ENCODE measurements at places on chromosomes 11 and 22.

GRCh38 chr22:45238957-45239680 is 1.6 kb downstream of the KIAA0930 start:
- DNase-seq: no peak

- DNase-seq: no peak
These were observed 16.7 kb upstream of the EHF start for GRCh38 chr11:34604145-34604544.

DNA sequence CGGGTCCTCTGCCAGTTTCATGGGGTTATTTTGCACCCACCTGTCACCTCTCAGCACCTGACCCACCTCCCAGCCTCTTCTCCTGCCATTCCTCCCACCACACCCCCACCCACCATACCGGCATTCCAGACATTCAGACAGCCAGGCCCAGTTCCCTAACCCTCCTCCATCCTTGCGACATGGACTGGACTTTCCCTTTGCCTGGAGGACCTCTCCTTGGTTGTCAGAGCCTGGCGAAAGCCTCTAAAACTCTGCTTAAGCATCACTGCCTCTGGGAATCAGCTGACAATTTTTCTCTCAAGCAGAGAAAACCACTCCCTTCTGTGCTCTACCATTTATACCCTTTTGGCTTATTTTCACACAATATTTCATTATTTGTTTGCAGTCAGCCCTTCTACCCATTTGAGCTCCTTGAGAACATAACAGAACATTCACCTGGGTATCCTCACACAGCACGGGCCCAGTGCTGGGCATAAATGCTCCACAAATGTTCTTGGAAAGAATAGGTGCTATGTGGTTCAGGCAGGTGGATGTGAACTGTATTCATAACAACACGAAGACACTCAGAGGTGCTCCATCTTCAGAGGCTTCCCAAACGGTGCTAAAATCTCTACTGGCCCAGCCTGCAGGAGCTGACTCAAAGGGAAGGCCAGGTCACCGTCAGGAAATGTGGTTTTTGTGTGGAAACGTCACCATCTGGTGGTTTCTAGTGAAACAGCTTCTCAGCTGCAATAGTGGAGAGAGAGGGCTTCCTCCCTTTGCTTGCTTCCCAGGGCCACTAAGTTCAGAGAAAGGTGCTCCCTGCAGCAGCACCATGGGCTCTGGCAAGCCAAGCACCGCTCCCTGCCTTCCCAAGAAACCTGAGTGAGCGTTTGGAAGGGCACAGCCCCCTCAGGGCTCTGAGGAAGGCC is 10.4 kb downstream of the SPATA19 start:
- peak; percentile 82 for DNase-seq

DNA sequence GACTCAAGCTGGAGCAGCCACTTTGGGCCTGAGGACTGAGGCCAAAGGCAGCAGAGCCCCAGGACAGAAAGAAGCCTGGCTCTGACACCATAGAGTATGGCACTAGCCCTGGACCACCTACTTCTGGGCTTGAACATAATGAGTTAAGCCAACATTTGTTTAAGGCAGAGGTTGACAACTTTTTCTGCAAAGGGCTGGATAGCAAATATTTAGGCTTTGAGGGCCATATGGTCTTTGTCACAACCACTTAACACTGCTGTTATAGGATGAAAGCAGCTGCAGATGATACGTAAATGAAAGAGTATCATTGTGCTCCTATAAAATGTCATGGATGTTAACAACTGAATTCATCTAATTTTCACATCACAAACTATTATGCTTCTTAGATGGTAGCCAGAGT is 16.6 kb downstream of the OSBP start:
- DNase-seq: no peak

DNA sequence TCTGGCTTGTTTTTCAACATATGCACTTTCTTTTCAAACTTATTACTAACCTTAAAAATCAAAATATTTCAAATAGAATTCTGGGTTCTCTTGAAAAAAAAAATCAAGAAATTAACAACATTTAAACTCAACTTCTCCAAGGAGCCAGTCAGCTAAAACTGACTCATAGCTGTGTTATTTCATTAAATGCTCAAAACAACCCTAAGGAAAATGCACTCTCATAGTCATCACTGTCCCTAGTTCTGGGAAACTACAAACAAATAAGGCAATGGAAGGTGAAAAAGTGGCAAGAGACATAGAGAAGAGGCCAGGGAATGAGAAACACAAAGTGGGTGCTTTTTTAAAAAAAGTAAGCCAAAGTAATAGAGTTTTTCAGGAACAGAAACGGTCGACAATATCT is 4.1 kb upstream of the ARHGAP20 start:
- no peak for DNase-seq

GRCh38 chr11:75376175-75376574 is 23.1 kb upstream of the RPS3 start:
- peak; percentile 58 for DNase-seq

DNA sequence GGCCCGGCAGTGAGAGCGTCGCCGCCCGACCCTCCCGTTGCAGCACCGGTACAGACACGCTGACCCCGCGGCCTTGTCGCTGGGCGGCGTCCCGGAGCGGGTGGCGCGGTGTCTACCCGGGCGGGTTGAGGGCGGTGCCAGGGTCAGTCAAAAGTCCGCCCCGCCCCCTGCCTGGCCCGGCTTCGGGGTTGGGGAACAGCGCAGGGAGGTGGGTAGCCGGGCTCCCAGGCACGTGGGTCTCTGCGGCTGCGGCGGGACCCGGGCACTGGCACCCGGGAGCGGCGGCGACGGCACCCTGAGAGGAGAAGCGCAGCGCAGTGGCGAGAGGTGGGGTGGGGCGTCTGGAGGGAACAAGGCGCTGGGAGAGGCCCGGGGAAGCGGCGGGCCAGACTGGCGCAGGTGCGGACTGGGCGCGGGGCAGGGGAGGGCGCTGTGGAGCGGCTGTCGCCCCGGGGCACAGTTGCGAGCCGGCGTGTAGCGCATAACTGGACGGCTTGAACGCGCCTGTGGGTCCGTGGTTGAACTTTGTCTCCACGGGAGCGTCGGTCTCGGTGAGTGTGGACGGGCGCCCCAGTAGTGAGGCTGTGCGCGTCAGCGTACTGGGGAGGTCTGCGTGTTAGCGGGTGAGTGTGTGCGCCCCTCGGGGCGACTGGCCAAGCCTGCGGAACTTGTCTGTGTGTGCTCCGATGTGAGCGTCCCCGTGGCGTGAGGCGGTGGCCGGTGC is at the start of gene P2RY2:
P2RY2 (plus strand) TSS at position 176 of the 724 bp plus-strand sequence. CDS start 15,879 bp downstream, outside the sequence.
- DNase-seq: peak; percentile 81

GRCh38 chr11:104883342-104883741 is 14.9 kb downstream of the CASP12 start:
- DNase-seq: no peak

GRCh38 chr22:43036282-43036829 is 21.4 kb upstream of the PACSIN2 start:
- no peak for DNase-seq

- peak; percentile 68 for DNase-seq
These were observed 7.0 kb downstream of the SERHL2 start for GRCh38 chr22:42560781-42561180.

DNA sequence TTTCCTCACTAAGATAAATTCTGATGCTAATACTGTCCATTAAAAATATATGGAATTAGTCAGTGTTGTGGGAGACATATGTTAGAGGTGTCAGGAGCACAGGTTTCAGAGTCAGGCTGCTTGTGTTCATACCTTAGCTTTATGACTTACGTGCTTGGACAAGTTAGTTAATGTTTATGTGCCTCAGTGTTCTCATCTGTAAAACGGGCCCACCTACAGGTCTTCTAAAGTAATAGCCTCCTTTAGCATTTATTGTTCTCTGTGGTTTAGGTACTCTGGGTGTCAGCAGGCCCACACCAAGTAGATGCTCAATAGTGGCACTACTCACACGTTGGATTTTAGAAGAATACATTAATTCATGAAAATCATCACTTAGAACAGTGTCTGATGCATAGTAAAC is 308.7 kb upstream of the ZC3H12C start:
- no peak for DNase-seq

DNA sequence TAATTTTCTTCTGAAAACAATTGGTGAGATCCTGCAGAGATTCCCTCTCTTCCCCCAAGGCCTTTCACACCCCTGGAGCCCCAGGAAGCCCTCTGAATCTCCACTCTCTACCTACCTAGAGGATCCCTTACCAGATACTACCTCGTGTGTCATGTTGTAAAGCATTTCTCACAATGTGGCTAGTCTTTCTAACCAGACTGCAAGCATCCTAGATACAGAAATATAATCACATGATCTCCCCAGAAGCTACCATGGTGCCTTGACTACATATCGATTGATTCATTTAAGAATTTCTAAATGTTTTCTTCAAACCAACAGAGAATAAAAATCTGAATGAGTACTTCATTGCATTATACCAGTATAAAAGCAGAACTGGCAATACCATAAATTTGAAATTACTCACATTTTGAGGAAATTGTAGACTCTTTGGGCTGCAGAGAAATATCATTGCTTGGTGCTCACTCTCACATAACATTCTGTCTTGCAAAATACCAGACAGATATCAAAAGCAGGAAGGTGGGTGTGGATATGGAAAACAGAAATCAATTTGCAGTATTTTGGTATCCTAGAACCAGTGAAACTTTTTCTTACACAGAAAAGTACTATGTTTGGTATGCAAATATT is 113.5 kb downstream of the MAML2 start:
- no peak for DNase-seq

Data from H9 (cell line).